ENCODE measurements at places on chromosomes 3 and 15. TPM values are rescaled to one million over a fixed set of nuclear protein-coding genes. Genes with fewer than 3 reads are reported as not detected.

The MEGF11 gene
- total RNA-seq: not detected

The RBP2 gene
- total RNA-seq: not detected

The MYEF2 gene
- 0.88 TPM for total RNA-seq

GRCh38 chr3:65128346-65128745, 440.5 kb upstream of the ADAMTS9 start:
- no peak overlapping the region for H3K4me3 ChIP-seq
- H3K4me1 ChIP-seq: no peaks in the 10 kb centered on the region
- H3K27ac ChIP-seq: no peak overlapping the region
- H3K36me3 ChIP-seq: no peaks in the 10 kb centered on the region
- no peaks in the 10 kb centered on the region for H3K27me3 ChIP-seq
- DNase-seq: no peak

DNA sequence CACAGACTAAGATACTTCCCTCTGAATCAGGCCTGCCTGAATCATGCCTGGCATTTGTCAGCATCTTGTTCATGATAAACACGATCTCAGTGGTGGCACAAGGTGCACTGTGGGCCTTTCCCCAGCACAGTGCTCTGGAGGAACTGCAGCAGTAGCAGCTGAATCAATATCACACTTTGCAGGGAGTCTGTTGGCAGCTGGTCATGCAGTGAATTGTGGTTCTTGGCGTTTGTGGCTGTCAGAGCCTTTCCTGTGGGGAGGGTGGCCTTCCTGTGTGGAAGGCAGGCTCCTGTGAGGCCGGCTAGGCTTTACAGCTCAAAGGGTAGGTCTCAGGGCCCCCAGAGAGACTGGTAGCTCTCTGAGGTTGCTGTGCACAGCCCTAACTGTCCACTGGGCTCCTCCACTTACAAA, 54.4 kb upstream of the TLE3 start:
- H3K4me3 ChIP-seq: no peak overlapping the region
- H3K36me3 ChIP-seq: no peaks in the 10 kb centered on the region
- H3K27me3 ChIP-seq: peaks cover 7% of the 10 kb centered on the region
- DNase-seq: peak; percentile 66
- no peak overlapping the region for H3K27ac ChIP-seq

DNA sequence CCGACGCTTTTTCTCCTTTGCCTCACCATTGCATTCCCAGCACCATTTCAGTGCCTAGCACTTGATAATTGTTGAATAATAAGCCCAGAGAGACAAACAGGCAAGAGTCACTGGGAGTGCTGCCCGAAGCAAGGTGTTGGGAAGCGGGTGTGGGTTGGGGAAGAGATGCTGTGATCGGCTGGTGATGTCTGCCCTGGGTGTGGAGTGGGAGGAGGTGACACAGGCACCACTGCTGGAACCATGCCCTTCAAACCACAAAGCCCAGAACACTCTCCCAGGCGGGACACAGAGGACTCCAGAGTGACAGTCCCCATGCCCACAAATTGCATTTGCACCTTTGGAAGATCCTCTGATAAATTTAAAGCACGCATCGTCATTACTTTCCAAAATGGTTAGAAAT, 148.2 kb downstream of the CHSY1 start:
- no peak overlapping the region for H3K27ac ChIP-seq
- DNase-seq: peak; percentile 17
- H3K4me3 ChIP-seq: no peak overlapping the region
- H3K36me3 ChIP-seq: no peaks in the 10 kb centered on the region

DNA sequence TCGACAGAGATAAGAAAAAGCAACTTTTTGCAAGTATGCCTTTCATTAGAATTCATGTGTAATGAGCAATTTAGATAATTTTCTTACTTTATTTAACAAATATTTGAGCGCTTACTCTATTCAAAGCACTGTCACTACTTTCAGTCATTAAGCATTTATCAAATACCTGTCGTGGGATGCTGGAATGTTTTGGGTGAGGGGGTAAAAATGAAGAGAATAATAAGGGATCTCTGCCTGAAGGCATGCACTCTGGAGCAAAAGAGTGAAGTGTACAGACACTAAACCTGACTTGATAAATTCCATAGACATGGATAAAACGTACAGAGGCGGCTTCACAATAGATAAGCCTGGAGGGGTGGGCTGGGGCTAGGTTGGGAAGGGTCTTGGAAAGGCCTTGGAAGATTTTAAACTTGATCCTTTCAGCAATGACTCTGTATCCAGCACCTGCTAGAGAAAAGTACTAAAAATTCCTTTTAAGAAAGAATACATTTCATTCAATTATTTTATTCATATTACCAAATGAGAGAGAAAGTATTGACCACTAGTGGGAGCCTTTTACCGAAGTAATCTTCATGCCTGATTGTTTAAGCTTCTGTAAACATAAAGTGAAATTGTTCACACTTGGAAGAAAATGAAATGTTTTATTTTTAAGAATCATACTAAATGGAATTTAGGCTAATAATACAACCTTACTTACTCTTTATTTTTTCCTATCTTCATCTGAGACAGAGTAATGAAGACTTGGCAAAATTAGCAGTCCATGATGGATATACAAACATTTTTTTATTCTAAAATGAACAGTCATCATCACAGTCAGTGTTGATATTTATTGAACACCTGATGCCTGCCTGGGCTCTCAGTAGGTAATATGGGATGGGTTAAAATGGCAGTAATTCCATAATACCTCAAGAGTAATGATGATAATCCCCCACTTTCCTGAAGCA, 113.2 kb downstream of the PPP2R3A start:
- peaks cover 5% of the 10 kb centered on the region for H3K36me3 ChIP-seq
- no peak overlapping the region for H3K27ac ChIP-seq
- peaks cover 18% of the 10 kb centered on the region for H3K4me1 ChIP-seq
- no peak overlapping the region for H3K4me3 ChIP-seq
- no peaks in the 10 kb centered on the region for H3K27me3 ChIP-seq

GRCh38 chr15:90037961-90038631, 37.0 kb downstream of the ZNF710 start:
- H3K4me3 ChIP-seq: no peak overlapping the region
- no peaks in the 10 kb centered on the region for H3K36me3 ChIP-seq
- no peaks in the 10 kb centered on the region for H3K27me3 ChIP-seq
- DNase-seq: peak; percentile 82
- peaks cover 35% of the 10 kb centered on the region for H3K4me1 ChIP-seq
- H3K27ac ChIP-seq: peak overlapping the region; percentile 57

- H3K4me1 ChIP-seq: peaks cover 33% of the 10 kb centered on the region
- H3K36me3 ChIP-seq: no peaks in the 10 kb centered on the region
- no peak overlapping the region for H3K27ac ChIP-seq
- H3K4me3 ChIP-seq: no peak overlapping the region
- no peak for DNase-seq
Observed at GRCh38 chr3:64355401-64355807, 130.1 kb upstream of the PRICKLE2 start.

DNA sequence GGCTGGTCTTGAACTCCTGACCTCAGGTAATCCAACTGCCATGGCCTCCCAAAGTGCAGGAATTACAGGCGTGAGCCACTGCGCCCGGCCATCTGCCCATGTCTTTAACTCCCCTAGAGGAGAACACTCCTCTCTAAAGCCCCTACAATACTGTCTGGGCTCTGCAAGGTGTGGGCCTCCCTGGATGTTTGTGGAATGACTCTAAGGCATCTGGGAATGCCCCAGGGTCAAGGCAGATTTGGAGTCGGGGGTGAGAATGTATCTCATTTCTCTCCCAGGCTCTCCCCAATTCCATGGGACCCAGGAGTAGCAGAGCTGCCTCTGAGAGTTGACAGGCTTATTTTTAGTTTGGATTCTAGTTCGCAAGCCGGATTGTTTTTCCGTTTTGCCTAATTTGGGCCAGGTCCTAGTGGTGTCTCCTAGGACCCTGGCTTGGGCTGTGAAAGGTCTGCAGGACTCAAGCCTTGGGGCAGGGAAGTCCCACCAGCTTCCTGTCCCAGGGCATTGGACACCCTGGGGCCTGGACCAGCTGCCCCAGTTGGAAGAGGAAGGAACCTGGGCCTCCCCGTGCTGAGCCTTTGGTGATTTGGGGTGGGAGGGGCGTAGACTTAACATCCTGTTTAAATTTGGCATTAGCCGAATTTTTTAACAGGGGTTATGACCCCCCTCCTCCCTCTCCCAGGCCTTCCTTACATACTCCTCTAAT, 53.5 kb downstream of the MAGEF1 start:
- no peaks in the 10 kb centered on the region for H3K36me3 ChIP-seq
- H3K27ac ChIP-seq: no peak overlapping the region
- H3K4me3 ChIP-seq: no peak overlapping the region
- H3K4me1 ChIP-seq: peaks cover 2% of the 10 kb centered on the region
- H3K27me3 ChIP-seq: no peaks in the 10 kb centered on the region

DNA sequence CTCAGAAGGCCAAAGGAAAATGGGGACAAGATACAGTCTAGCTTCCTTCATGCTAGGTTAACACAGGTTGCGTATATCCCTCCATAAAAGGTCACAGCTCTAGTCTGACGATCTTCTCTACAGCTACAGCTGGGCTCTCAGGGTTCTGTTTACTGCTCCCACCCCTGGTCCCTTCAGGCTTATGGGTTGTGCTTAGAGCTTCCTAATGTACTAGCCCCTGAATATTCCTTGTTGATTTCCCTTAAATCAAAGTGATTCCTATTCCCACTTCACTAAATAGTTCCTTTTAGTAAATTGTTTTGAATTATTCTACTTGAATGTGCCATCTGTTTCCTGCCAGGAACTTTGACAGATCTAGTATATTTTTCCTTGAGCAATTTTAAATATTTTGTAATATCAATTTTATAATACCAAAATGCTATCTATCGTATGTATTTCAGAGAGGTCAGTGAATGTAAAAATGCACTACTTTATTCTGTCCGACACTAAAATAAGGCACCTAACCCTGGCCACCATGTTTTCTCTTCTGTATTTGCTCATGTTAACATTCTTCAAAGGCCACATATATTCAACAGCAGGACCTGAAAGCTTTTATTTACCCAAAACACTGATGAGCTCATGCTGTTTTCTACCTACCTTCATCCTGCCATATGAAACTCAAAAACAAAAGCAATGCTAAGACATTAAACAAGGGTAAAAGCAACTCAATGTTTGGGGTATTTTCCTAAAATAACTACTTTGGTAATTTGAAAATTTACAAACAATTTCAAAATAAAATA, 92.8 kb upstream of the TGFBR2 start:
- no peak overlapping the region for H3K27ac ChIP-seq
- peaks cover 30% of the 10 kb centered on the region for H3K4me1 ChIP-seq
- no peak for DNase-seq
- no peaks in the 10 kb centered on the region for H3K27me3 ChIP-seq
